ENCODE measurements at places on chromosomes 12 and 14.
A peak's percentile ranks its signal among the peaks of the same experiment; 100 is the strongest.

DNA sequence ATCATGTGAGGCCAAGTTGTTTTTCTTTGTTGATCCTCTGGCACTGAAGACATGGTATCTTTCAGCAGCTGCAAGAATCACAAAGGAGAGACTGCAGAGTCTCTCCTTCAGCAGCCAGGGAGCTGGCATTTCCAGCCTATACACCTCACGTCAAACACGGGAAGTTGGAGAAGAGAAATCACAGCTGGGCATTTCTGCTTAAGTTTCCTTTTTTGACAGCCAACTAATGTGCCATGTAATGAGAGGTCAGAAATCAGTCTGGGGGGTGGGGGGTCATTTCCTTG is 28.3 kb downstream of the PHLDA1 start:
- no peak for DNase-seq

DNA sequence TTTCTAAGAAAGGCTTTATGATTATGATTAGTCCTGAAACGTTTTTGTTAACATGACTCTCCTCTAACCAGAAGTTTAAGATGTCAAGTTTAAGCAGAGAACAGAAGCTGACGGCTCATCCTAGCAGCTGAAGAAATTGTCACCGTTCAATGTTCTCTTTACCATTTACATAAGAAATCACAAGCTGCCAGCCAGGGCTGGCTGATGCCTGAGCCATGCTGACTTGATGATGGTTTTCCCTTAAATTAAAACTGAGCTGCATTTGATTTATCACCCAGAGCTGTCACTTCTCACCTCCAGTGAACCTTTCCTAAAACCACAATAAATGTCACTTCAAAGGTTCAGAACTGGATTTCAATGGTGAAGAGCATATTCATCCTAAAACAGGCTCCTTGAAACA is 153.6 kb downstream of the KTN1 start:
- DNase-seq: no peak

- DNase-seq: peak; percentile 50
Measured at GRCh38 chr14:64826845-64827244, 52.9 kb downstream of the SPTB start.

GRCh38 chr12:128789356-128789929 is 34.3 kb downstream of the SLC15A4 start:
- no peak for DNase-seq

DNA sequence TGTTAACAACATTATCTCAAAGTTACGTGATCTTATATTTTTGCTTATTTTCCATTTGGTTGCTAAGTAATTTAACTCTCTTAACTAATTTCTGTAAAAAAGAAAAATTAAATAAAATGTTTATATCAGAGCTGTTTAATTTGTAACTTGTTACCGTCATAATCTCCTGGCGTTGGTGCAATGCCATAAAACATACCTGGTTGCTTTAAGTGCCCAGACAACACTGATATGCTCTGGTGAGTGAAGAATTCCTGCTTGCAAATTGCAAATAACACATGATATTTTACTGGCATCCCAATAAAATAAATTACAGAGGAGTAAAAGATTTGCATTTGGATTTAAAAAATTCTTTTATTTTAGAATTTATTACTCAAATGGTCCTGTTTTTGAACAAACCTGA is 640.1 kb upstream of the MIS18BP1 start:
- DNase-seq: no peak

GRCh38 chr12:97751704-97752103 is 289.1 kb downstream of the RMST start:
- DNase-seq: no peak

- peak; percentile 42 for DNase-seq
Measured at GRCh38 chr12:100987552-100988521, 193.3 kb downstream of the ANO4 start.

- DNase-seq: no peak
Measured at GRCh38 chr14:93937519-93937918, 10.4 kb downstream of the FAM181A start.

GRCh38 chr12:38411426-38411825 is 94.9 kb downstream of the ALG10B start:
- DNase-seq: no peak

GRCh38 chr12:68235576-68235975 is 10.0 kb upstream of the IL26 start:
- DNase-seq: no peak

GRCh38 chr12:121530600-121531355 is 50.0 kb downstream of the KDM2B start:
- peak; percentile 83 for DNase-seq

- DNase-seq: peak; percentile 43
Measured at GRCh38 chr12:80946591-80946990, 8.9 kb upstream of the LIN7A start.

DNA sequence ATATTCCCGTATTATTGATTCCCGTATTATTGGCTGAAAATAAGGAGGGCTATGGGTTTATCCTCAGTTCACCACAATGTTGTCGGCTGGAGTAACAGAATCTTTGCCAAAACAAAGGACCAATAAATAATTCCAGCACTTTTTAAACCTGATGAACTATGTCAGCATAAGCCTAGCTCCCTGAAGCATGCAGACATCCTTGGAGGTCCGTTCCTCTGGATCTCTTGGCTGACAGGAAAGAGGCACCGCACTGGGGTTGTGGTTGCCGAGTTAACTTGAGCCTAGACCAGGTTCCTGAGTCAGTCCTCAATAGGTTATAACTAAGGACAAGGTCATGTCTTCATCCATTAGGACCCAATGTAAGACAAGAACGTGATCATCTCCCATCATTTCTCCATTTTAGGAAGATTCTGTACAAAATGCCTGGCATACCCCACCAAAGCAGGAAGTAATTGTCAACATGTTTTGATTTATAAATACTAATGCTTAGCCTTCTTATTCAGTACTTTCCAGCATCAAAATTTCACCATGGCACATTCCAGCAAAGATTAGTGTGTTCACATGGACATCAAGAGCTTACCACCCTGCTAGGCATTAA is 36.6 kb downstream of the NID2 start:
- DNase-seq: peak; percentile 54

DNA sequence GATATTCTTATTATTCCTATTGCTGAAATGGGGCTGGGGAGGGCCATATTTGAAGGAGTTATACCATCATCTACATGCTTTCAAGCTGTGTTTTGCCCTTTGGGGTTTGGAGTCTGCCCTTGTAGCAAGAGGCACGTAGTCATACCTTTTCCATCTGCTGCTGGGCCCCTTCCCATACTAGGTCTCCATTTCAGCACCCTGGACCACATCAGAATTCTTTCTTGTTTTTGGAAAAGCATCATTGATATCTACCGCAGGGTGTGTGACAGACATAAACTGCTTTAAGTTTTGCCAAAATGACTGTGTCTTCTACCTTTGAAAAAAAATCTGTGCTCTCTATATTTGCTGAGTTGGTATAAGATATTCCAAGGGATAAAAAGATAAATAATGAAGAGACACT is 12.3 kb upstream of the DUSP6 start:
- DNase-seq: no peak

- peak; percentile 70 for DNase-seq
Measured at GRCh38 chr14:77707355-77707723, 484 bp downstream of the ALKBH1 start.

GRCh38 chr12:126069549-126070165 is 1004.4 kb downstream of the AACS start:
- DNase-seq: peak; percentile 51

DNA sequence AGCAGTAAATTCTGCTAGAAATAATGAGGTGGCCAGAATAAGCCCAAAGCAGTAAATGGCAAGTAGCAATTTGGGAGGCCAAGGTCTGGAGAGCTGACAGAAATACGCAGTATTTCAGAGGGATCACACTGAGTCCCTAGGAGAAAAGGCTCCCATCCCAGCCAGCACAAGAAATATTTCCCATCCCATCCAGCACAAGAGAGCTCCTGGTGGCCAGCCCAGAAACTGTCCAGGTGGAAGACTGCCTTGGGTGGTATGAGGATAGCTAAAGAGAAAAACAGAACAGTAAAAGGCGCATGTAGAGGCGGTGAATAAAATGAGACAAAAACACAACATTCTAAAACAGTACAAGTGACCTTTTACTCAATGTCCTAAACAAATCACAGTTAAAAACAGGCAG is 120.7 kb downstream of the HECTD4 start:
- peak; percentile 13 for DNase-seq

DNA sequence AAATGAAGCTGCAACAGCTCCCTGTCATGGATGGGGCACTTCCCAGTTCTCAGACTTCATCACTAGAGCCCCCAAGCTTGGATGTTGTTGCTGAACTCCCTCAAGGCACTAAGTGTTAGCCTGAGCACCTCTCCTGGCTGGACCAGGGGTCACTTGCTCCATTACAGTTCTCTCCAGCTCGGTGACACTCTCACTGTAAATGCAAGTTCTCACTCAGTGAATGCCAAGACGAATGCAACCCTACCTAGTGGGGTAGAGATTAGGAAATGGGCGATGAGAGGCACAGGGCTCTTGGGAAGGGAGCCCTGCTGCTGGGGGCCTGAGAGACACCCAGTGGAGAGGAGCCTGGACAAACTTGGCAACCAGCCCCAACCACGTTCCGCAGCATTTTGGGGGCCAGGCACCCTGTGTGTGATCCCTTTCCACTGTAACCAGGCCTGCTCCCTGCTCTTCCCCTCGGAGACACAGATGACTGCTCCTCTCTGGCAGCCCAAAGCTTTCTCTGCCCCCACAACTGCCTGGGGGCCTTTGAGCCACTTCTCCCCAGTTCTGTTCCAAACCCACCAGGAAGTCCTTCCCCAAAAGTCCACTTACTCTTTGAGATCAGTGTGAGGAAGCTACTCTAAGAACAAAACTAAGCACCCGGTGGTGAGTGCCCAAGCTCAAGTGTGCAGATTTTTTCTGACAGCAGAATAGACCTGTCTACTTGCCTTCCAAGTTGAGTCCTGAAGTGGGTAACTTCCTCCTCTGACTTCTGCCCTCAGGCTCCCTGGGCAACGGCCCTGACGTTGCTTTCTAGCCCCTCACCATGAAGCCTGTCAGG is 8.0 kb upstream of the SELPLG start:
- no peak for DNase-seq

GRCh38 chr12:19411234-19412204 is 27.8 kb upstream of the AEBP2 start:
- DNase-seq: no peak

DNA sequence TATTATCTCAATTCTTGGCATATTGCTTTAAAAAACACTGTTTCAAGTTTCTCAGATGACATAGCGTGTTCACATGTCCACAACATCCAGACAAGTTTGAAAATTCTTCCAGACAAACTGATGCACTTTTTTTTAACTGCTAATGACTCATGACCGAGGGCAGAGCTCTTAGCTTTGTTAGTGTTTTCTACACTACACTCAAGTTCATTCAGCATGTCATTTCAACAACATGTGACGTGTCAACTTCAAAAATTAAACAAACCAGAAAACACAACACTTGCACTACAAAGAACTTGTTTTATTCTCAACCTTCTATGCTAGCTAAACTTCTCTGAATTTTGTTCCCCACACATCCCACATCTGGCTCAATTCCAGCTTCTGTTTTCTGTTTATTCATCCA is 1186.3 kb upstream of the FLRT2 start:
- peak; percentile 85 for DNase-seq

DNA sequence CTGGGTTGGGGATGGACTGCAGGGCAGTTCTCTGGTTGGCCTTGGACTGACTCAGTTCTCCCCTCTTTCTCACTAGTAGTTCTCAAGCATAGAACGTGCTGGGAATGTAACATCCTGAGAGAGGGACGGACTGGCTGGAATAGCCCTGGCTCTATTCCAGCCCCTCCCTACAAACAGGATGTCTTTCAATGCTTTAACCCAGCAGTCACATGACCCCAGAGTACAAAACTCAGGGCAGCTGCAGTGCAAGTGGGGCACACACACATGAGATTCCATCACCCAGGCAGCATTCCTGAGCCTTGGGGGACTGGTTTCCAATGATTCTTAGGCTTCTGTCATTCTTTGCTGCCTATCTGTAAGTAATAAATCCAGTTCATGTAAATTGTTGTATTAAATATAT is 1.6 kb upstream of the ACOT6 start:
- DNase-seq: peak; percentile 80

DNA sequence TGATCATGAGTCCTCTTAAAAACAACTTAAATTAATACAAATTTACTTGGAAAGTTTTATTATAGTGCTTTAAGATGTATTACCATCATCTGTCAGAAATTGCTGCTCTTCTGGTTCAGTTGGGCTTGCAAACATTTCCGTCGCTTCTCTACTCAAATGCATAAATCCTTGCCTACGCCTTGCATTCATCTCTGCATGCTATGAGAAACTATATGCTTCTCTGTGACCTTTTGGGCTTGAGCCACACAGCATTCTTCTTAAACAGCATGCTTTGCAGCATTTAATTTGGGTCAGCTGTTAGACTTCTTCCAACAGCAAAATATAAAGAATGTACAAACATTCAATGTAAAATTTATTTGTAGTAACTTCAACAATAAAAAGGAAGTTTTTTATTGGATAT is 305.7 kb upstream of the FLRT2 start:
- DNase-seq: no peak

GRCh38 chr14:101027291-101027690 is 123.8 kb upstream of the RTL1 start:
- no peak for DNase-seq

DNA sequence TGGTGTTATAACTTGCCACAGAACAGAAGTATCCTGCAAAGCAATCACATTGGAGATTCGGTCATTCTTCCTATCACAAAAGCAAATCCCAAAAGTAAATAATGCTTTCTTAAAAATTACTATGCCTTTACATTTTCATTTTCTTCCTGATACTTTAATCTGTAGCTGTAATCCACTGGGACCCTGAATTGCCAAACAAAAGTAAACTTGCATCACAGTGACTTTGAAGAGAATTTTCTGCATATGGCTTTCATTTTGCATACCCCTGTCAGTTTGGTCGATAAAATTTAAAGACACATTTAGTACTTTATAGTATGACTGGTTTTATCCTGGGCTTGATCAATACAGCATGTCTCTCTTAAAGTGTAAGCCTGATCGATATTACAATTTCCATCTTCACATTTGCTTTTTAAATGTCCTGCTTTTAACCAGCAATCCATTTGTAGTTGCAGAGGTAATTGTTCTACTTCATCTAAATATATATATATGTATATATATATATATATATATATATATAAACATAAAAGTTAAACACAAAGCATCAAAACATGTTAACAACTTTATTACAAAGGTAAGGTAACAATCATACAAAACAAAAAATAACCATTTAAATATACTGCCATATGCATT is 53.7 kb upstream of the PLEKHA5 start:
- no peak for DNase-seq

Measured in choroid plexus epithelial cell (primary cell).